CD4-positive, alpha-beta T cell treated with Interleukin-17A for 1 hour (primary cell): ENCODE measurements at places on chromosomes 3 and 15.

- DNase-seq: no peak
These were observed 750.7 kb upstream of the CFAP20DC start for GRCh38 chr3:59800481-59800880.

GRCh38 chr3:42612217-42612616 is 11.7 kb downstream of the NKTR start:
- DNase-seq: peak; percentile 21

GRCh38 chr3:108389372-108389771 is 93.0 kb downstream of the HHLA2 start:
- DNase-seq: no peak

DNA sequence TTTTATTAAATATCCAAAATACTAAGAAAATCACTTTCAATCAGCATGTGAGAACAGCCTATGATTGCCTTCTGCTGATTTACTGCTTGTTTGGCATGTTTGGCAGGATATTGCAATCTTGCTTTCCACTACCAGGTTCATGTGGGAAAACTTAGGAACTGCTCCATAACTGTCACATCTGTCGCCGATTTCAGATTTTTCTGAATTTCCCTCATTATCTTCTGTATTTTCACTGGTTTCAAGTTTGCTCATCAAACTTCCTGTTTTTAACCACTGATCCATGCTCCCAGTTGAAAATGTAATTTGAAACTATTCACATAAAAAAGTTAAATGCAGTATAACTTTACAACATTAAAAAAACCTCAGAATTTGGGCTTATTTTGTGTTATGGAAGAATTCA is 93.0 kb downstream of the NFKBIZ start:
- DNase-seq: no peak

DNA sequence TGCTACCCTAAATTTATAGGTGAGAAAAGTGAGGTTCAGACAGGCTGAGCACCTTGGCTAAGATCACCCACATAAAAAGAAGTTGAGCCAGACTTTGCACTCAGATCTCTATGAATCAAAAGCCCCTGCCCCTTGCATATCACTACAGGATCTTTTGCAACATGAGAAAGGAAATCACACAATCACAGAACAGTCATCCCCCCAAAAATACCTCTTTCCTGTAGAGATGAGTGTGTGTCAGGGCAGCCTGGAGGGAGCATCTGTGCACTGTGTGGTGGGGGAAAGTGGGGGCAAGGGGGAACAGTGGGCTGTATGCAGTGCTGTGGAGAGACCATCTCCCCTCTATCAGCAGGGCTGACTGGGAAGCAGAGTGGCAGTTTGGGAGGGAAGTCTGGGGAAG is 46.6 kb downstream of the EPHB3 start:
- peak; percentile 46 for DNase-seq

GRCh38 chr3:59262076-59262498 is 212.3 kb upstream of the CFAP20DC start:
- DNase-seq: no peak

GRCh38 chr3:71927505-71928066 is 142.6 kb upstream of the PROK2 start:
- no peak for DNase-seq

GRCh38 chr3:50255251-50255615 is 13.7 kb upstream of the SEMA3B start:
- DNase-seq: no peak

DNA sequence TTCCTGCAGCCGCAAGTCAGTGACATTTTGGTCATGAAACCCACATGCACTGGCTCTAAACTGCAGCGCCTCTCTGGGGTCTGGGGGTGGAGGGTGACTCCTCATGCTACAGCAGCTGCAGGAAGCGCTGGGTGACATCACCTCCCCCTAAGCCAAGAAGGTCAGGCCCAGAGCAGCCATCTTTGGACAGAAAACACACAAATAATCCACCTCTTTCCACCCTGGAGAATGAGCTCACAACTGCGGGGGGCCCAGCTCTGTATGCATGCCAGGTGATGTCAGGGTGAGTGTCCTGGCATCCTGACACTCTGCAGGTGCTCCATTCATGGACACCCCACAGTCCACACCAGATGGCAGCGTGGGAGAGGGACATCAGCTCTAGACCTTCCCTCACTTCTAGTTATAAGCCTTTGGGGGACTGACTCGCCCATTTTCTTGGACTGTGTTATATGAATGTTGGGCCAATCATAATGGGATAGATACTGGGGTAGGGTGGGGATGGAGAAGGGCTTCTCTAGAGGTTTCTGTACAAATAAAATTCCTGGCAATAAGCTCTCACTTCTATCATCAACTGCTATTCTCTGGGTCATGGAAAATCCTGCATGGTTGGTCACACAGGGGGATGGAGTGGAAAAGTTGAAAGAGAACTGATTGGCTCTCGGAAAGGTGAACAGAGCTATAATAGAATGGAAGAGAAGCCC is 70.7 kb upstream of the THBS1 start:
- no peak for DNase-seq

- DNase-seq: no peak
These were observed 251.5 kb downstream of the GABRG3 start for GRCh38 chr15:27222479-27222878.

DNA sequence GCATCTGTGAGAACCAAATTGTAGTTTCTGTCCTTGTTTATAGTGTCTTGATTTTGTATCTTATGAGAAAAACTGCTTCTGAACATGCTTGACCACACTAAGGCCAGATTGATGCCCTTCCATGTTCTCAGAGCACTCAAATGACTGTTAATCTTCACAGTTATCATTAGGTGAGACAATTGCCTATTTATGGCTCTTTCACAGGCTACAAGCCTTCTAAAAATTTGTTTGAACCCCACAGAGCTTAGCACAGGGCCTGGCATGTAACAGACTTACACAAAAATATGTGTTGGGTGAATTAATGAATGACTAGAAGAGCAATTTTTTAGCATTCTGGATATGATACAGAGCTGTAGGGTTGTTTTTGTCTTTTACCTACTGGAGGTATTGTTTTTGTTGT is 43.1 kb downstream of the BTLA start:
- DNase-seq: no peak

GRCh38 chr15:73865904-73866303 is 7.5 kb upstream of the TBC1D21 start:
- DNase-seq: no peak

DNA sequence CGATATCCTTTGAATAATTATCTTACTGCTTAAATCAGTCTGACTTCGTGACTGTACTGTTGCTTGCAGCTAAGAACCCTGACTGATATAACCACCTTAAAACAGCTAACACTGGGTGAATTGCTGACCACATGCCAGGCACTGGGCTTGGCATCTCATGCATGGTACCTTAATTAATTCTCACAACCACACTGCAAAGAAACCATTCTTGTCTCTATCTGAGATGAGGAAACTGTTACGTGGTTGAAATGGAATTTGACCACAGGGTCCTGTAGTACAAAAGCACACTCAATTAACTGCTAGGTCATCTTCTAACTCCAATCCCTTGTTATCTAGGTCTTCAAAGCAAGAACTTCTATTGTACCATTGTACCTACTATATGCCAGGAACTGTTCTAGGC is 92.7 kb upstream of the PRICKLE2 start:
- DNase-seq: no peak

- no peak for DNase-seq
These were observed 720.9 kb downstream of the DIPK2A start for GRCh38 chr3:144692488-144692887.

GRCh38 chr3:160368804-160369203 is 30.2 kb downstream of the IFT80 start:
- peak; percentile 11 for DNase-seq

DNA sequence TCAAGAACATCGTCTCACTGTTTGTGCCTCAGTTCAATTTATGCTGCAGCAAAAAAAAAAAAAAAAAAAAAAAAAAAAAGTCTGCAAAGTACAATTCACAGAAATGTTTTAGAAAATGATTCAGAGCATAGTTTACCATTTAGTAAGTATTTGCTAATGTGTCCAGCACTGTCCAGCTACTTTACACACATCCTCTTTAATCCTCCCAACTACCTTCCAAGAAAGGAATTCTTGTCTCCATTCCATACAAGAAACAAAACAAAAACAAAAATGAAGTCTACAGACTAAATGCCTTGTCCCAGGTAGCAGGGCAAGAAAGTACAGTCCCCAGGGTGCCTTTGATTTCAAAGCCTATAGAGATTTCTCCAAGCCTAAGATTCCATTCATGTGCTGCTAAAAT is 38.9 kb upstream of the SNTN start:
- DNase-seq: no peak

DNA sequence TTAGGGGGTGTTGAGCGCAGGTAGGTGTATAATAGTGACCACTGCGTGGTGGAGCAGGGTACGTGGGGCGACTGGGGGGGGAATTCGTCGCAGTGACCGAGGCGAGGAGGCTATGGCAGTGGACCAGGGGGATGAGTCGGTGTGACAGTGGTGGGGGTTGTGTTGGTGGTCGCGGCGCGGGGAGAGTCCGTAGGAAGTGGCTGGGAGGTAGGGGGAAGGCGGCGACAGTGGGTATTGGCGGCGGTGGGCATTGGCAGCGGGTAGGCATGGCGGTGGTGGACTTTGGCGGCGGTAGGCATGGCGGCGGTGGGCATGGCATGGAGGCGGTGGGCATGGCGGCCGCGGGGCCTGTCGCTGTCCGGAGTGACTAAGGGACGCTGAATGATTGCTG is 739 bp downstream of the SNRPN start:
- peak; percentile 31 for DNase-seq

DNA sequence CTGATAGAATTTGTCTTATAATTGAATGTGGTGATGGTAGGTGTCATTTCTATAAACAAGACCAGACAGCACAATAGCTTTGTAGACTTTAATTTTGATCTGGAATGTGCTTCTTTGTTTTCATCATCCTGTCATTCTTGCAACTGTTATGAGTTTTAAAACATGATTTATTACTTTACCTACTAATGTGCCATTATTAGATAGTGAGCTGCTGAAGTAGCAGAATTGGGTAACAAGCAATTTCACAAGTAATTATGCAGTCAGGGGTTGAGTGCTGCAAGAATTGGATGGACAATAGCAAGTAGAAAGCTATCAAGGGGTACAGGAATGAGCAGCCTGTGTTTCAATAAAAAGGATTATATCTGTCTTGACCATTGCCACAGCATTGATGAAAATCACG is 975.6 kb downstream of the ROBO1 start:
- DNase-seq: no peak

GRCh38 chr3:24017305-24017704 is 72.2 kb downstream of the NR1D2 start:
- no peak for DNase-seq

GRCh38 chr15:96595951-96596350 is 265.5 kb downstream of the NR2F2 start:
- no peak for DNase-seq

DNA sequence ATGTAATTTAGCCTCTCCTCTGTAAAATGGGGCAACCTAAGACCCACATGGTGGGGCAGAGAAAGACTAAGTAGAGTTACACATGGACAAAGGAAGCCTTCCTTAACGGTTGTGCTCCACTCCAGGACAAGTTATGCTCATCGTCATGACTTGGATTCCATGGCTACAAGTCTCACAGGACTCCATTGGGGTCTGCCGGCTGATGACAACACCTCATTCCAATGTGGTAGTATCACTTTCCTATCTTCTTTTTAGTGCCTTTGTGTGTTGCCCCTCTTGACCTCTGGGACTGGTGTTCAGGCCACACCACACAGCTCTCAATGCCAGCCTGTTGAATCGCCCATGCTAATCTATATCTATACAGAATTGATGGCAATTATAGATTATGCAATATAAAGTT is 181.3 kb upstream of the WNT5A start:
- no peak for DNase-seq

DNA sequence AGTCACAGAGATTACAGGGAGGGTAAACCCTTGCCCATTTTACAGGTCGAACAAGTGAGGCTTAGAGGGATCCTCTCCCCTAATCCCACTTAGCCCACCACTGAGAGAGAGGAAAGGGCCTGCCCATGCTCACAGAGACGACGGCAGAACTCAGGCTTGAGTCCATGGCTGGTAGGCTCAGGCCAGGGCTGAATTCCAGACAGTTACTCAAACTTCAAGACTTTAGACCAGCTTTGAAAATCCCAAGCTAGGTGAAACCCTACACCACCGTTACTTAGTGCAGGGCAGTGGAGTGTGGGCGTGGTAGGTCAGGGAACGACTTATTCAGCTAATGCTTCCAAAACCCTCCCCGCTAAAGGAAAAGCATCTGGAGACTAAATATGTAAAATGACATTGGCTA is 16.4 kb downstream of the GRIP2 start:
- no peak for DNase-seq

- DNase-seq: no peak
These were observed 5.0 kb downstream of the AMOTL2 start for GRCh38 chr3:134369231-134369741.

GRCh38 chr3:49793486-49794085 is 6.1 kb downstream of the CDHR4 start:
- DNase-seq: no peak

DNA sequence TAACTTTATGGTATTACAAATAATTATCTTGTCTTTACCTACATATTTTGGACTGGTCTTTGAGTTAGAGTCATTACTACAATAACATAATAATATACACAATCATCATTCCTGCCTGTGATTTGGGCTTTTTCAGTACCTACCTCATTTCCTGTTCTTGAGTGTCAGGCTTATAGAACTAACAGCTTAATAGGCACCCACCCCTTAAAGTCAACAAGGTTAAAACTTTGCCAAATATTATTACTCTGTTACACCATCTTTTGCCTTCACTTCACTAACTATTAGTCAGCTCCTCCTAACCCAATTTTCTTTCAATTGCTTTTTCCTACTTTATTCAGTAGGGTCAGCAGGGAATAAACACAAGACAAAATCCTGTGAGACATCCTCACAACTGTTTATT is 488.7 kb upstream of the AGTR1 start:
- DNase-seq: no peak

DNA sequence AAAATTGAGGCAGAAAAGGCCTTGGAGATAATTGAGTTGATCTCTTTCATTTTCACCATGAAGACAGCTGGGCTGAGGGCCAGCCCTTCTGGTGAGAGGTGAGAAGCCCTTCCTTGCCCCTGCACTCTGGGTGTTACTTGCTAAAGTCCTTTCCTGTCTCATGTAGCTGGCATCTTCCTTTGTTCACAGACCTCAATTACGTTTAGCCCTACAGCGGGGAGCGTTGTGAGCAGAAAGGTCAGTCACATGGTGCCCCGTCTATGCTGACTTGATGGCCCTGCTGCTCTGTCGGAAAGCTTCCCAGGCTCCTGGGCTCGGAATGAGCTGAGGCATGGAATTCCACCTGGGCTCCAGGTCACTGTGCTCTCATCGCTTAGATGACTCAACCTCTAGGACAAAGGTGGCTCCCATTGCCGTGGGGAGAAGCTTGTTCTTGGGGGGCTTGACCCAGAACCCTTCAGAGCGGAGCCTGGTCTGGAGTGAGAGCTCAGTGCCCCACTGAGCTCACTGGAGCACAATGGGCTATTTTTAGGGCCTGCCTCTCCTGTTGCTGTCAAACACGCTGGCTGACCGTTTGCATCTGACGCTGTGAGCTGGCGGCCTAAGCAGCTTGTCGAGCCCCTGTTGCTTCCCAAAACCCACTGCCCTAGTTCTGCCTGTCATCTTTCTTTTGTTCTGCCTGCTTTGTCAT is 47.0 kb downstream of the RPLP1 start:
- no peak for DNase-seq
